Kidney capillary endothelial cell (primary cell): ENCODE measurements at places on chromosomes 5 and 9.

- peak; percentile 7 for DNase-seq
Measured at GRCh38 chr5:10354048-10354872, 765 bp downstream of the MARCHF6 start.

DNA sequence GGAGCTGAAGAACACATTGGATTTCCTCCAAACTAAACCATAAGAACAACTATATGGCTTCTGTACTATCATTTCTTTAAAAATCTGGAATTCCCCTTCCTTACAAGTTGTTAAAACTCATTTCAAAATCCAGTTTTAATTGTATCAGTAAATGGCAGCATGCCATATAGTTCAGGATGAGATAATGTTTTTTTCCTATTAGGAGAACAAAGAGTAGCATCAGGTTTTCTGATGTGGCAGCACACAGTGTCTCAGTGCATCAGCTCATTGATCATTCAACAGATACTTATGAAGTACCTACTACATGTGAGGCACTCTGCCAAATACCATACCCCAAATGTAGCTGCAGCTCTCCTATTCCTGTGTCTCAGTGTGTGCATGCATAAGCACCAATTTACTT is 161.1 kb downstream of the EPB41L4A start:
- no peak for DNase-seq

DNA sequence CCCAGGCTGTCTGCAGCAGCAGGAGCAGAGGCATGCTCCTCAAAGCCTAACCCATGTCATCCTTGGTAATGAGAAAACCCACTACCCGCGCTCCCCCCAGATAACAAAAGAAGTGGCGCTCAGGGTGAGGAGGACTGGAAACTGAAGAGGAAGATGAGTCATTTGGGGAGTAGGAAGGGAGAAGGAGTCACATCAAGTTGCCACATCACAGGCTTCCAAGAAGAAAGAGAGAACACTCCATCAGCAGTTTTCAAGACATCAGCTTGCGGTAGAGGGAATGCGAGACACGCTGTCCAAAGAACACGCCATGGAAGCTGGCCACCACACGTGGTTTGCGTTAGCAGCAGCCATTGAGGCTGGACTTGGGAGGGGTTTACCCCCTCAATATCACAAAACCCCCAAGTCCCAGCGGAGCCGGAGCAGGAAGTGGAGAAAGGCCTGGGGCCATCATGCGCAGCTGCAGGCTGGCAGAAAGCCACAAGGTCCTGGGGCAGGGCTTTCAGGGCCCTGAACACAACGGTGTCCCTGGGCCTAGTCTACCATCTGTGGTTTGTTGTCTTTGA is 41.5 kb downstream of the SH3PXD2B start:
- peak; percentile 71 for DNase-seq

DNA sequence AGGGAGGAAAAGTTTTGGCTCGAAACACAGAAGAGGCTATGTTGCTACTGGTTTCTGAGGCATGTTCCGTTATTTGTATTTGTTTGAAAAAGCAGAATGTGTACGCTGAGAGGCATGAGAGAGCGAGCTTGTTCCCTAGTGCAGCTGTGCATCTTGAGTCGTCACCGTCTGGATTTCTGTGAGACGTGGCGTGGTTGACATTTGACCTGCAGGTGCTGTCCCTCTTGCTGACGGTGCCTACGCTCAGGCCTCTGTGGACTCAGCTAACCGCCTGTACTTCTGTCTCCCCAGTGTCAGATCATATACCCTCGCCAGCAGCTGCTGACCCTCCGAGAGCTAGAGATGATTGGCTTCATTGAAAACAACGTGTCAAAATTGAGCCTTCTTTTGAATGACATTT is 21.5 kb downstream of the TRIP13 start:
- DNase-seq: no peak

DNA sequence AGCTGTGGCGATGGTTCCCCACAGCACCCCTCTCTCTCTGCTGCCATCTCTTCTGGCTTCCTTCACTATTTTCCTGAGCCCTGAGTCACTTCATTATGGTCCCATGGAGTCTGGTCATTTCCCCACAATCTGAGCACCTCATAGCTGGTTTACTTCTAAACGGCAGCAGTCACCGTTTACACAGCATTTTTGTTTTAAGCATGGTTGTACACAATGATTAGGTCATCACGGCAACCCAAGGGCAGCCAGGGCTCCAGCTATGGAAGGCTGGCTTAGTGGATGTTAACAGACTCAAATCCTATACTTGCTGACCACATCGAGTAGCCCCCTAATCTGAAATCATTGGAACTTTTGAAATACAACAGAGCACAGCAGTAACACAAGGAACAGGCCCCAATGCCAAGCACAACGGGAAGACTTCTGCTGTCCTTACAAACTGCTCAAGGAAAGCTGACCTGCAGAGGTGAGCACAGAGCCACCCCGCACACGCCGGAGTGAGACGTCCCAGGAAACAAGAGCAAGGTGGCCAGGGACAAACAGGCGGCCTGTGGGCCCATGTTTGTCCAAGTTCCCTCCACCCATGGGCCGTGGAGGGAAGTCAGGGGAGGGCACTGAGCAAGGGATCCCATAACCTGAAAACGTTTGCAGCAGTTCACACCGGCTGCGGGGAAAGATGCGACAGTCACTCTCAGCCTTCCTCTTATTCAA is 22.9 kb downstream of the CAMSAP1 start:
- DNase-seq: no peak

GRCh38 chr5:72122602-72123001 is 15.3 kb downstream of the MAP1B start:
- DNase-seq: no peak

DNA sequence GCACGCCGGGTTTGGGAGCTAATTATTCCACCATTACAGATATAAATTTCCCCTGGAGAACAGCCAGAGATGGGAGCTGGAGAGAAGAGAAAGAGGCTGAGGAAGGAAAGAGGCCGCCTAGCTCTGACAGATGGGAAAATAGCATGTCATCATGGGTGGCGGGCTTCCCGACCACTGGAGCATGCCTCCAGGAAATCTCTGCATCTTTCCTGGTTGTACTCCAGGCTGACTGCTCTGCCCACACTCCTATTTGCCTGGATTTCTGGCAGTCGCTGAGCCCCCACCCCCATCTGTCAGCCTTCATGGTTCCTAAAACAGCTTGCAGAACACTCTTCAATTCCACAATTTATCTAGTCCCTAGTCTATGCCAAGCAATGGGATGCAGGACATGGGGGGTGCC is 14.3 kb upstream of the GABRP start:
- DNase-seq: no peak

- no peak for DNase-seq
Measured at GRCh38 chr5:52854301-52854700, 66.6 kb downstream of the ITGA1 start.

DNA sequence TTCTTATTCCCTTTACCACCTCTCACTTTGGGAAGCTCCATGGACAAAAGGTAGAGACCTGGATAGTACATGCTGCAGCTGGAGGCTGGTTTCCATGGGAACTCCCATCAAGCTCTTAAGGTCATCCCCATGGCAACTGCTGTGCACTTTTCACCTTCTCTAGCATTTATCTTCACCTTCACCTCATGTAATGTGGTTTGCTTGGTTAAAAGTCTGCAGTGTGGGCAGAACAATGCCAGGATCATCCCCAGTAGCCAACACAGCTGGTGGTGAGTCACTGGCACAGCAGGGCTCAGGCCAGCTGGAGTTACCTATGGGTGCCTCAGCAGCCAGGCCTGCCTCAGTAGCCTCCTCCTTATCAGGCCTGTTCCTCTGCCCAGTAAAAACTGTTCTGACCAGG is 210.5 kb downstream of the GRIA1 start:
- no peak for DNase-seq

- DNase-seq: no peak
Measured at GRCh38 chr5:144697847-144698262, 527.2 kb downstream of the KCTD16 start.

GRCh38 chr9:89109666-89110065 is 69.0 kb downstream of the SHC3 start:
- DNase-seq: no peak

- DNase-seq: no peak
Measured at GRCh38 chr5:82719368-82719767, 357.8 kb downstream of the TMEM167A start.

DNA sequence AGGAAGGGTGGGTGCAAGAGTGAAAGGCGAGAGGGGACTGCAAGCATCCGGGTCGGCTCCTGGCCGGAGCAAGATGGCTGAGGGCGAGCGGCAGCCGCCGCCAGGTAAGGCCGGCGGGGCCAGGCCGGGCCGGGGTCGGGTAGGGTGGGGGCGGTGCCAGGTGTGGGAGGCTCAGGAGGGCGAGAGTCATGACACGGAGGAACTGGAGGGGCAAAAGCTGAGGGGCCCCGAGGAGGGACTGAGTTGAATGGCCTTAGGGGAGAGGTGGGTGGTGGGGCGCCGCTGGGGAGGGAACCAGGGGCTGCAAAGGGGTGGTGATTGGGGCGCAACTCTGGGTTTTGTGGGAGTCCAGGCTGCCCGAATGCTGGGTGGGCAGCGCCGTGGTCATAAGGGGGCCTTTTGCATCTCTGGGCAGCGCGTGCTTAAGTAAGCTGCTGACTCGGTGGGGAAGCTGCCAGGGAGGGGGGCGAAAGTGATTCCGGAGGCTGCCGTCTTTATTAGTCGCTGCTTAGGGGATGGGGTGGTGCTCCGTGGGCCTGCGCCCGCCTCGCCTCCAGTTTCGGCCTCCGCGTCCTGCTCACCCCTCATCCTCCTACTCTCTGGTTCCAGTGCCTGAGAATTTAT is 425 bp downstream of the PTPA start:
- peak; percentile 14 for DNase-seq

- no peak for DNase-seq
Measured at GRCh38 chr5:141832131-141832530, 46.1 kb downstream of the PCDH1 start.

DNA sequence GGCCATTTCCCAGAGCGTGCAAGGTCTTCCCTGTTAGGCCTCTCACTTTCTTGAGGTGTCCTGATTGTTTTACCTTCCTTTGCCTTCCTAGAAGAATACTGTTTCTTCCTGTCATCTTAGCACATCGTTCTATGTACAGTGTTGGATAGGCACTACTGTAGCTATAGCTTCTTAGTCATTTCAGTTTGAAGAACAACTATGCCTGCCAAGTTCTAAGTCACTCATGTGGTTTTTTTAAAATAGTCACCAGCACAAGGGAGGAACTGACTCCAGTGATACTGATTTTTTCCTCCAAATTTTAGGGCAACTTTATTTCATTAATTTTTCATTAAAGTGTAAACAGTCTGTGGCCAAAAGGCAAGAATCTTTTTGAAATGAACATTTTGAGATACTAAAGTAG is 122.4 kb upstream of the NR5A1 start:
- DNase-seq: no peak

DNA sequence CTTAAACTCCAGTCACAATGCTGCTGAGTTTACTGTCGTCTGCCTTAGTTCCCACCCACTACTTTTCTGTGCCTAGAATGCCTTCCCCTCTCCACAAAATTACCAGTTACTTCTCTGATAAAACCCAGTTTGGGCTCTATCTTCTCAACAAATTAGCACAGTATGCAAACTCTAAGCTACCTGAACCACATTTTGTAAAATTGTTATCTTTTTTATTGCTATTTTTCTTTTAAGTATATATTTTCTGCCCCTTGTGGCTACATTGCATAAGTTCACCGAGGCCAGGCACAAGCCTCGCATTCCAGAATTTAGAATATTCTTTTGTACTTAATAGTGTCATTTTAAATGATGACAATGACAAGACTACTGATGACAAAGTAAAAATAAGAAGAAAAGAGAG is 60.0 kb downstream of the POU5F2 start:
- DNase-seq: no peak

DNA sequence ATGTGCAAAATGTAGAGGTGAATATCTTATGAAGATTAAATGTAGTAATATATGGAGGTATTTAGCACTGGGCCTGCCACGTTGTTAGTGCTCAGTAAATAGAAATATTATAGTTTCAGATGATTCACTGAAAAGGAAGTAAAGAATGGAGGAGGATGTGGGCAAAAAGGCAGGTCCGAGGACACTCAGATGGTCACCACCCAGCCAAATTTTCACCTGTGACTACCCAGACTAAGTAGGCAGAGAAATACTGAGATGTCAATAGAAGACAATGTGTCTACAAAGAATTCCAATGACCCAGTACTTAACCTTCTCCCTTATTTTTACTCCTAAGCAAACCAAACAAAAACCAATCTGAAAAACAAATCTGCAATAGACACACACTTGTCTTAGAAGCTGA is 70.3 kb upstream of the ATP10B start:
- no peak for DNase-seq

GRCh38 chr9:114059047-114059803 is 18.9 kb downstream of the AMBP start:
- no peak for DNase-seq

GRCh38 chr5:173012882-173013281 is 29.3 kb downstream of the ATP6V0E1 start:
- no peak for DNase-seq

DNA sequence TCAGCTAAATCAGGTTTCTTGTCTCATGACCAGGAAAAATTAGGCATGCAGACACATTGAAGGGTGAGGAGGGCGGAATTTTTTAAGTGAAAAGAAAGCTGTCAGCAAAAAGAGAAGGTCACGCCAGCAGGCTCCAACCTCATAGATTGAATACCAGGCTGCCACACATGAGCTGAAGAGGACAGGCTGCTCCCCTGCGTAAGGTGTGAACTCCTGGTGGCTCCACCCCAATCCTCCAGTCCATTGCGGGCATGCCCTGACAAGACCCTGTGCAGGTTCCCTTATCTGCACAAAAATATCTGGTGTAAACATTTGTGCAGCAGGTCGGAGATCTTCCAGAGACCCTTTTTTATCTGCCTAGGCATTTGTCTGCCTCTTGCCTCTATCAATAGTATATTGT is 22.9 kb upstream of the TEX10 start:
- no peak for DNase-seq

DNA sequence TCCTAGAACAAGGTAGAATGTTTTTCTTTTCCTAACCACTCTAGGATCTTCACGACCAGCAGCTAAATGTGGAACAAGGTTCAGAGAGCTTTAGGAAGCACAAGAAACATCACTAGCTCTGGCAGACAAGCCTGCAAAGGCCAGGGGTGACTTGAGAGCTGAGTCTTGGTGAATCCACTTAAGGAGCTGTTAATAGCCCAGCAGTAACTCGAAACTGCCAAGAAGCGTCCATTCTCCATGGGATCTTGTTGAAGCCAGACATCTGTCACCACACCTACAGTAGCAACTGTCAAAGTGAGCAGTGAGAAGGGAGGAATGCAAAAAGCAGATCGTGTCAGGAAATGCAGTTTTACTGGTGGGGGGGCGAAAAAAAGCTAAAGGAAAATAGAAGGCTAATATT is 87.2 kb downstream of the ATPSCKMT start:
- no peak for DNase-seq

GRCh38 chr9:77271023-77271690 is 93.8 kb downstream of the VPS13A start:
- no peak for DNase-seq

GRCh38 chr5:39138892-39139291 is 64.7 kb upstream of the RICTOR start:
- DNase-seq: peak; percentile 87

GRCh38 chr9:33415501-33416038 is 13.2 kb upstream of the AQP7 start:
- DNase-seq: peak; percentile 38

DNA sequence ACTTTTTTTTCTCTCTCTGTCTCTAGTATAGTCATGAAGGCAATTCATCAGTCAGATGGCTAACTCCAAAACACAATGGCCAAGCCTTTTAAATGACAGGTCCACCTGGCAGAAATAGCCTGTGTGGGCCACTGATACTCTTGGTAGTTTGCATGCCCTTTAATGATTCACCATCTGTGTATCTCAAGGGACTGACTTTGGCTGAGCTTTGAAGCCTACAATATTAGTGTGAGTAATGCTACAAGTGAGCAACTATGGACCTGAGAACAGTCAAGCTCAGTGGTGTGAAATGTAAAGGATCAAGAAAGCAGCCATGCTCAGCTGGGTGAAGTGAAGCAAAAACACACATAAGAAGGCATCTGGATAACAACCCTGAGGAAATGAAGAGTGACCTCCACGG is 506.9 kb downstream of the TLE1 start:
- DNase-seq: no peak
